Stimulated activated CD8-positive, alpha-beta memory T cell treated with anti-CD3 and anti-CD28 coated beads, Interleukin-4, amount 100 ng/mL, for 1 hour (primary cell): ENCODE measurements at places on chromosomes 13 and 19.
A peak's percentile ranks its signal among the peaks of the same experiment; 100 is the strongest.

GRCh38 chr19:18741124-18742121 lies 49.7 kb downstream of the COMP start:
- no peak for DNase-seq

GRCh38 chr13:105952973-105953290 lies 582.5 kb downstream of the EFNB2 start:
- no peak for DNase-seq

GRCh38 chr19:57267291-57267690 lies 13.0 kb upstream of the ZNF460 start:
- no peak for DNase-seq

- no peak for DNase-seq
Observed at GRCh38 chr13:32330441-32330840, 15.1 kb downstream of the BRCA2 start.

DNA sequence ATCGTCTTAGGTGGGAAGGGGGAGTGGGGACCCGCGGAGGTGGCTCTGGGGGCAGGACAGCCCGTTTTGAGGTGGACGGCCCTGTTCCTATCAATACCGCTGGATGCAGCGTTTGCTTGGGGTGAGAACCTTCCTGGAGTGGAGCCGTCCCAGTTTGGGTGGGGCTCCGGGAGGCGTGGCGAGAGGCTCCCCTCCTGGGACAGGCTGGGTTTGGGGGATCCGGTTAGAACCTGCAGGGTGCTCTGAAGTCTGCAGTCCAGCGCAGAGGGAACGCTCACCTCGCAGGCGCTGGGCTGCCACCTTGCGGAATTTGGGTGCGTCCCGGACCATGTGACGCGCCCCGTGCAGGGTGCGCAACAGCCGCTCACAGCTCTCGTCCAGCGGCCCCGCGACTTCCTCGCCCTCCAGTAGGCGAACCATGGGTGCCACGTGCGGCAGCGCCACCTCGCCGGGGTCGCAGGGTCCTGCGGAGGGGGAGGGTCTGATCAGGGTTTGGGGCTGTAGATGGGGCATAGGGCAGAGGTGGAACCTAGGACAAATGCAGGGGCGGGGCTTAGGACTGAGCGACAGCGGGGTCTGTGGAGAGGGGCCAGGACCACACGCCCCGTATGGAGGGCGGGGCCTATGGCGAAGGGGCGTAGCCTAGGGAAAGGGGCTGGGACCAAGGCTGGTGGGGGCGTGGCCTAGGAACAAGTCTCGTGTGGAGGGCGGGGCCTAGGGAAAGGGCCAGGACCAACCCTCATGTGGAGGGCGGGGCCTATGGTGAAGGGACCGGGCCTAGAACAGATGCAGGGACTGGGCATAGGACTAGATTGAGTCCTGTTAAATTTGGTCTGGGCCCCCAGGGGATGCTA lies 13.8 kb downstream of the SH2D3A start:
- DNase-seq = peak; percentile 60

DNA sequence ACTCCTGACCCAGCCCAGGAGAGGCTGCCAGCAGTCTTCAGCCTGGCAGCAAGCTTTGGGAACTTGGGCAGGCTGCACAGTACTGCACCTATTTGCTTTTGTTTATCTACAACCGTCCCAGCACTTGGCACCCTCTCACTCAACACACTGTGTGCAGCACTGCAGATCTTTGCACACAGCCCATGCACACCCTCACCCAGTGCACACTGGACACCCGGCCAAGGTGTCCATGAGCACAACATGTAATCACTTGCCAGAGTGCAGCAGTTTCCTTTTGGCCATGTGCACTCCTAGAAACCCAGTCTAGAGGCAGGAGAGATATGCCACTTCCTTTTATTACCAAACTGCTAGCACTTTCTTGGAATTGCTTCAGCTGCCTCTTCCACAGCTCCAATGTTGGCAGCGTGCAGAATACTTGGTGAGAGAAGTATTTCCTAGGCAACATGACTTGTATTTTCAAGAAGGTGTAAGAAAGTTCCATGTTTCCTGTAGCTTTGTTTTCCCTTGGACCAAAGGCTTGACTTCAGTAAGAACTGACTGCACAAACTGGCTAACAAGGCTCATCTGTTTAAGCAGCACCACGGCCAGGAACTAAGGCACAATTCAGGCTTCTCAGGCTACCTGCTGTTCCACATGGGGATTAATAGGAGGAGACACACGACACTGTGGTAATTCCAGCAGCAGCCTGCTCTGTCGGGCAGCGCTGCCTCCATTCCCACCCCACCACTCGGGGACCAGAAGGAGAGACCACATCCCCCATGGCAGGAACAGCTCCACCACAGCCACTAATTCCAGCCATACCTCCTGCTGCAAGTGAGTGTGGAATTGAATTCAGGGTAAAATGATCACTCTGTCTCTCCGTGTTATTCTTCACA lies 15.3 kb downstream of the ATP7B start:
- no peak for DNase-seq

GRCh38 chr19:57212109-57212508 lies 18.7 kb upstream of the AURKC start:
- DNase-seq = no peak

DNA sequence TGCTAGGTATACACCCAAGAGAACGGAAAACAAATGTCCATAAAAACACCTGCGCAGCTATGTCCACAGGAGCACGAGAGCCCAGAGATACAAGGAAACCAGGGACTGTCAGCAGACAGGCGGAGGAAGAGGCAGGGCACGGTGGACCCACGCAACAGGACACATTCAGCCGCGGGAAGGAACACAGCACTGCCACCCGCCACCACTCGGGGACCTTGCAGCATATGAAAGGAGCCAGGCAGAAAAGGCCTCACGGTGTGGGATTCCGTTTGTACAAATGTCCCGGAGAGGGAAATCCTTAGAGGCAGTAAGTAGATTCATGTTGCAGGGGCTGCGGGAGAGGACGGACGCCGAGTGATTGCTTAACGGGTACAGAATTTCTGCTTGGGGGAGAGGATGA lies 7.8 kb downstream of the HSPBP1 start:
- no peak for DNase-seq

- no peak for DNase-seq
Observed at GRCh38 chr13:83752141-83752540, 130.1 kb downstream of the SLITRK1 start.

DNA sequence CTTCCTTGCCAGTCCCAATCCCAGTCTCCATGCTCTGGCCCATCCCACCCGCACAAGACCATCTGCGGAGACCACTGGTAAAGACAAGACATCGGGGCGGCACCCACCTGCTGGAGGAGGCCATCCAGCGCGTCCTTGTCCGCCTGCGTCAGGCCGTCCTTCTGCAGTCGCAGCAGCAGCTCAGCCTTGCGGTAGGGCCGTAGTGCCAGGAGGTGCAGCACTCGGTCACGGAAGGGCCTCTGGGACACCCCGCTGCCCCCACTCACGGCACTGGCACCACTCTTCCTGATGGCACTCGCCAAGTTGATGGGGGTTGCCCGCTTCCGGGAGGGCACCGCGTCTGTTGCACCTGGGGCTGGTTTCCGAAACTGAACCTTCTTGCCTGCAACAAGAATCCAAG lies 23.5 kb upstream of the ISYNA1 start:
- no peak for DNase-seq

- DNase-seq = no peak
Observed at GRCh38 chr13:86725105-86725504, 925.9 kb upstream of the SLITRK6 start.

DNA sequence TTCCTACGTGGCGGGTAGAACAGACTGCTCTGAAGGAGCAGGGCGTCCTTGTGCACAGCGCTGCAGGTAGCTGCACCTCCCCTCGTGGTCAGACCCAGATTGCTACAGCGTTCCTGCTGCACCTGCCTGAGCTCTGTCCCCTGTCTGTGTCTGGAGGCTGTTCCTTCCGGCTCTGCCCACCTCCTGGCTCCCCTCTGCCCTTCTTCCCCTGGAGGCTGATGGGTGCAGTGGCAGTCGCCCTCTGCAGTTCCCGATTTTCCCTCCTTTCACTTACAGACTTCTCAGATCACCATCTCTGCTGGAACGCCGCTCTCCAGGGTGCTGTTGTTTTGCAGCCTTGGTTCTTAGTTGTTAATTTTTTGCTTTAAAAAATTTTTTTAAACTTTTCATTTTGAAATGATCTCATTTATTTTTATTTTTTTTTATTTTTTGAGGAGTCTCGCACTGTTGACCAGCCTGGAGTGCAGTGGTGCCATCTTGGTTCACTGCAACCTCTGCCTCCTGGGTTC lies 53.6 kb downstream of the SMARCA4 start:
- DNase-seq = no peak

GRCh38 chr13:27367570-27367969 lies 56.8 kb upstream of the GTF3A start:
- DNase-seq = no peak

- peak; percentile 94 for DNase-seq
Observed at GRCh38 chr19:41951686-41952172, 7.4 kb downstream of the RABAC1 start.

DNA sequence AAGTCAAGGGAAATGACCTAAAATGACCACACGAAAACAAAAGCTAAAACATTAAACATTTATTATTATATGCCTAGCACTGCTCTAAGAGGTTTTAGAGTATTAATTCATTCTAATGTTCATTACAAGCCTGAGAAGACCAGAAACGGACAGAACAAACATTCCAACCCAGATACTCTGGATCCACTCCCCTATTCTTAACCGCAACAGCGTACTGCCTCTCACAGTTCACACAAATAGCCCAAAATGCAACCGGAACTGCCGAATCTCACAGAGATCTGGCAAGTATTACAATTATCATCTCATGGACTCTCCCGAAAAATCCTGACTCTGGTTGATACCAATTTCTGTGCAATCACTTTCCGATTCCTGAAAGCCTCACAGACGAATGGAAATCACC lies 1.4 kb downstream of the ZNF780B start:
- no peak for DNase-seq

- DNase-seq = no peak
Observed at GRCh38 chr19:30371161-30371836, 885 bp upstream of the ZNF536 start.

- no peak for DNase-seq
Observed at GRCh38 chr19:31448221-31448657, 99.0 kb upstream of the TSHZ3 start.

- no peak for DNase-seq
Observed at GRCh38 chr19:36528921-36529518, 949 bp upstream of the ZNF260 start.

DNA sequence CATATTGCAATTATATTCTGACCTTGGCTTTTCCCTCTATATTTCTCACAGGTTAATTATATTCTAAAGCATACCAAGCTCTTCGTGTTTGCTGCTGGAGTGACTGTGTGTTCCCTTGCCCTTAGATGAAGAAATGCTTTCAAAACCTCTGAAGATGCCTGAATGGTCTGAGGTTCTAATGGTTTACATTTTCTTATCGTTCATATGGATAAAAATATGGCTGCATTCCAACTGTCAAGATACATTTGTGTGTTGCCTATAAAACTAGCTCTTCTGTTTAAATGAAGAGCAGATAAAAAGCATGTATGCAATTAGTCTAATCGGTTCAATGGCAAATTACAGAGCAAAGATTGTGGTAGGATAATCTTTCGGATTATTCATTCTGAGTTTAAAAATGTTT lies 68.4 kb upstream of the ANKRD10 start:
- DNase-seq = no peak

GRCh38 chr19:50717026-50717723 lies 2.4 kb downstream of the SHANK1 start:
- DNase-seq = no peak

GRCh38 chr19:36245210-36246005 lies 30.5 kb downstream of the ZNF146 start:
- no peak for DNase-seq

GRCh38 chr19:34368338-34368737 lies 3.3 kb downstream of the GPI start:
- no peak for DNase-seq

DNA sequence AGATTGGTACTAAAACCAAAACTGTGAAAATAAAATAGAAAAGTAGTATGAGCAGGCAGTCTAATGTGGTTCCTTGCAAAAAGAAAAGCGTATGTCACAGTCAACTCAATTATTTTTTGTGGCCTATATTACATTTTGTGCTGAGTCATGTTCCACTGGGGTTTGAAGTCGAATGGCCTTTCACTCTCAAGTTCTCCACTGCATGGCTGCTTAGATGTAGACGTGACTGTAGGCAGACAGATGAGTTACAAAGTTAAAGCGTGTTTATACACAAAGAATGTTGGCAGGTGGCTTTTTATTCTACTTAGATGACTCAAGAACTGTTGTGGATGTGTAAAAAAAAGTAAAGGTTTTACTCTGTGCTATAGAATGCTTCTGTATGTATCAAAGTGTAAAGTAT lies 133.9 kb downstream of the SLITRK6 start:
- no peak for DNase-seq
